ENCODE measurements at places on chromosomes 5 and 9.

DNA sequence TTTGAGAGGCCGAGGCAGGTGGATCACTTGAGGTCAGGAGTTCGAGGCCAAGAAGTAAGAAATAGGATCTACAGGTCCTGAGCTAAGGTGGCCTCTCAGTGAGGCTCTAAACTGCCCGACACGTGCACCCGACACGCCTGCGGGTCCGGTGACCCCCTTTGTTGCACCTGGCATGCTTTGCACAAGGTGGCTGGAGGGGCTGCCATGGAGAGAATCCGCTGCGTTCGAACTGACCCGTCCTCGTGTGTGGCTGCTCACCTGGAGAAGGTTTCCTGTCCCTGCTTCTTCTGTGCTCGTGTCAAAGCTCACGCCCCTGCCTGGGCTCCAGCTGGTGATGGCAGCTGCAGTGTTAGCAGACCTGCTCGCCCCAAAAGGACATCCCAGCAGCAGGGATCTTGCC is 5.7 kb upstream of the OLFM1 start:
- DNase-seq, result no peak

DNA sequence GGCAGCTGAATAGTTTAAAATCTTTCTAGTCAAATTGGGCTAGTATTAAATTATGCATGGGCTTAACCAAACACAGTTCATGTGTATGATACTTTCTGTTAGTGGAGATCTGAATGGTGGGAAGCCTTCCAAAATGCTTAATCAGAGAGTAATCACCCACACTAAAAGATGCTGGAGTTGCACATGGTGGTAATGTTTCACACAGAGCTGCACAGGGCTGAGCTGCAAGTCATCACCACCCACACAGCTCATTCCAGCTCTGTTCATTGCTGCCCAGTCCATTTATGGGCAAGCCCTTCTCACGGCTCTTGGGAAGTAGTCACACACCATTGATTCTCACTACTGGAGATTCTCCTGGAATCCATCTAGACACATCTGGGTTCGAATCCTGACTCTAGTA is 351.5 kb upstream of the KCNN2 start:
- no peak for DNase-seq

DNA sequence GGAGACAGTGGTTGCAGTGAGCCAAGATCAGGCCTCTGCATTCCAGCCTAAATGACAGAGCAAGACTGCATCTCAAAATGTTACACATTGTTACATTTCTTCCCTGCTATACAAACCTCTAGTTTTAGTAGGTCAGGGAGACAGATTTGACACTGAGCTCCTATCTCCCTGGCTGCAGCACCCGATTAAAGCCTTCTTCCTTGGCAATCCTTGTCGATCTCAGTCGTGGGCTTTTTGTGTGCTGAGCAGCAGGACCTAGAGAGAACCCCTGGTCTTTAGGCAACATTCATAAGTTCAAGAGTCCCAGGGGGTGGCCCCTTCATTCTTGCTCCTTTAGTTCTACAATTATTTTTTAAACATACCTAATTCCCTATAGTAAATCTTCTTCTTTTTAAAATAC is 13.0 kb downstream of the SERINC5 start:
- no peak for DNase-seq

DNA sequence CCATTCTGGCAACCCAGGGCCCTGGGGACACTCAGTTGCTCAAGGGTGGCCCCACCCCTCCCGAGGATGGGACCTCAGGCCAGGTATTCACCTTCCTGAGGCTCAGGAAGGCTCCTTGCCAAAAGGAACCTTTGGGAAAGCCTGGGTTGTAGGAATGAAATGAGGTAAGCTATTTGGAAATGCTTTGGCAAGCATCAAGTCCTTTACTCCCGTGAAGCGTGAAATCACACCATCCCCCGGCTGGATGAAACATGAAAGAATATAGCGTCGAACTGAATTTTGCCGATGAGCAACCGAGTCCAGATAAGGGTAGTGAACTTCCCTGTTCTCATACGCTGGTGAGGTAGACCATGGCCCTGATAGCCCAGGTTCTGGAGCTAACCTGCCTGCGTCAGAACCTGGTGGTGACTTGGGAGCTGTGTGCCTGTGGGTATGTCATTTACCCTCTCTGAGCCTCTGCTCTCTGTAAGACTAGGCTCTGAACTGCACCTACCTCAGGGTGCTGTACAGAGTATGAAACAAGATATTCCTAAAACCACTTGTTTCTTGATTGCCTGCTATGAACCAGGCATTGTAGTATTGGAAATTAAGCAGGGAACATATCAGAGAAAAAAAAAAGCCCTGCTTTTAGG is 105.3 kb upstream of the BOD1 start:
- no peak for DNase-seq

- no peak for DNase-seq
Measured at GRCh38 chr9:32926911-32927310, 74.5 kb downstream of the APTX start.

GRCh38 chr9:72856972-72857623 is 95.8 kb downstream of the ALDH1A1 start:
- no peak for DNase-seq

DNA sequence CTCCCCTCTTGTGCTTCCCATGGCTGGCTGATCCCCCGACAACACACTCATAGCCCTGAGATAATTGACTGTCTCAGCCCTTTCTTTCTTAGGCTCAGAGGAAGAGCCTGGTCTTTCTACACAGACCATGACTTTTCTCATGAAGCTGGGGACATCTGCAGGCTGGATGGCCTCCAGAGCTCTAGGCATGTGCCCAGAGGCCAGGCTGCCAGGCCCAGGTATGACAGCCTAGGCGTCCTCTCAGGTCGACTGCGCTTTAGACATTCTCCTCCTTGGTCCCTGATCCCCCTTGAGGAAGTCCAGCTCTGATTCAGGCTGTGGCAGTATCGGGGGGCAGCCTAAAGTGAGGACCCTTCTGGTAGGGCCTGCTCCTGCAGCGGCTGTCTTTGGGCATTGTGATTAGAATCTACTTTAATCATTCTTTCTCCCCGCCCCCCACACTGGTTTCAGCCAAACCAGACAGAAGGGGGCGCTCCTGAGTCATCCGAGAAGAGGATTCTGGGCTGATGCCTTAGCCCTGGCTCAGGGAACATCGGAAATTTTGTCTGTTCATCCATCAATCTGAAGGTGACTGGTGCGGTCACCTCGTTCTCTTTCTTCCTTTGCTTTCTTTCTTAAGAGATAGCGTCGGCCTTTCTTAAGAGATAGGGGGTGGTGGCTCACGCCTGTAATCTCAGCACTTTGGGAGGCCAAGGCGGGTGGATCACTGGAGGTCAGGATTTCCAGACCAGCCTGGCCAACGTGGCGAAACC is 66.5 kb upstream of the HSPA9 start:
- peak; percentile 58 for DNase-seq

DNA sequence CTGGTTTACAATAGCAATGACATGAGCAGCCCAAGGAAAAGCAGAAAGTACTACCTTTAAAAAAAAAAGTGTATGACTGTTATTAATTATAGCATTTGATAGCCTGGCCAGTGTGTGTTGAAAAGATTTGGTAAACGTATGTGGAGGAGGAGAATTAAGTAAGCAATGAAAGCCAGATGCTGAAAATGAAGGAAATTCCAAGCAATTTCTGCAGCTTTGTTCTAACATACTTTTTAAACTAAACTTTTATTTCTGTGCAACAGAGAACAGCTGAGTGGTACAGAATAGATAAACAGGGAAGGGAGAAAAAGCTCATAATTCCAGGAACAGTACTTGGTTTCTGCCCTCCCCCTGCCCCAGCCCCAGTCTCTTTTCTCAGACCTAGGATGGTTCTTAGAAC is 252.6 kb downstream of the ADAMTSL1 start:
- DNase-seq, result no peak

- DNase-seq, result no peak
Measured at GRCh38 chr9:21982861-21983560, 11.2 kb downstream of the CDKN2A start.

DNA sequence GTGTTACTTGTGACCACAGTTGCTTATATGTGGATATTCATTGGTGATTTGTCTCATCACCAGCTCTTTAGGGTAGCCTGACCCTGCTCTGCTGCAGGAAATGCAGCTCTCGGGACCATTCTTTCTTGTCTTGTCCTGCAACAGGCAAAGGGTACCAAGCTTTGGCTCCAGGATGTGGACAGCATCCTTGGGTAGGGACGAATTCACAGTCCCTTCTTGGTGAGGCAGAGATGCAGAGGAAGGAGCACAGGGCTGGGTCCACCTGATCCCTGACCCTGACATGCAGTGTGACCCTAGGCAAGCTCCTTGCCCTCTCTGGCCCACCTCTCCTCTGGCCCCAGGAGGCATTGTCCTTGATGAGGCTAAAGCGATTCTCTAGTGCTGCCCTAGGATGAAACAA is 37.0 kb upstream of the SYNPO start:
- no peak for DNase-seq

- no peak for DNase-seq
Measured at GRCh38 chr5:131745703-131746102, 51.1 kb downstream of the FNIP1 start.

GRCh38 chr5:149028984-149029383 is 33.9 kb downstream of the SH3TC2 start:
- no peak for DNase-seq

DNA sequence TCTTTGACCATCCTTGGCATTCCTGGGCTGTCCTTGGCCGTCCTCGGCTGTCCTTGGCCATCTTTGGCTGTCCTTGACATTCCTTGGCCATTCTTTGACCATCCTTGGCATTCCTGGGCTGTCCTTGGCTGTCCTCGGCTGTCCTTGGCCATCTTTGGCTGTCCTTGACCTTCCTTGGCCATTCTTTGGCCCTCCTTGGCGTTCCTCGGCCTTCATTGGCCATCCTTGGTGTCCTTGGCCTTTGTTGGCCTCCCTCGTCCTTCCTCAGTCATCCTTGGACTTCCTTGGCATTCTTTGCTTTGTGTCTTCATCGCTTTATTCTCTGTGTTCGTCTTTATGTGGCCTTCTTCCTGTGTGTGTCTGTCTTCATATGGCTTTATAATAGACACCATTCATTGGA is 20.7 kb downstream of the NDUFS6 start:
- DNase-seq, result no peak

DNA sequence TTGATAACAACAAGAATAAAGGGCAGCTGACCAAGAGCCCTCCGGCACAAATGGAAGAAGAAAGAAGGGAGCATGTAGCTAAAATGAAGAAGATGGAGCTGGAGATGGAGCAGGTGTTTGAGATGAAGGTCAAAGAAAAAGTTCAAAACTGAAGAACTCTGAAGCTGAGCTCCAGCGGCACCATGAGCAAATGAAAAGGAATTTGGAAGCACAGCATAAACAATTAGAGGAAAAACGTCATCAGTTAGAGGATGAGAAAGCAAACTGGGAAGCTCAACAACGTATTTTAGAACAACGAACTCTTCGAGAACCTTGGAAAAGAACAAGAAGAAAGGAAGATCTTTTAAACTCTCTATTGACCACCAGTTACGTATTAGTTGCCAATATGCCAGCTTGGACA is 100.9 kb downstream of the GABBR2 start:
- no peak for DNase-seq

DNA sequence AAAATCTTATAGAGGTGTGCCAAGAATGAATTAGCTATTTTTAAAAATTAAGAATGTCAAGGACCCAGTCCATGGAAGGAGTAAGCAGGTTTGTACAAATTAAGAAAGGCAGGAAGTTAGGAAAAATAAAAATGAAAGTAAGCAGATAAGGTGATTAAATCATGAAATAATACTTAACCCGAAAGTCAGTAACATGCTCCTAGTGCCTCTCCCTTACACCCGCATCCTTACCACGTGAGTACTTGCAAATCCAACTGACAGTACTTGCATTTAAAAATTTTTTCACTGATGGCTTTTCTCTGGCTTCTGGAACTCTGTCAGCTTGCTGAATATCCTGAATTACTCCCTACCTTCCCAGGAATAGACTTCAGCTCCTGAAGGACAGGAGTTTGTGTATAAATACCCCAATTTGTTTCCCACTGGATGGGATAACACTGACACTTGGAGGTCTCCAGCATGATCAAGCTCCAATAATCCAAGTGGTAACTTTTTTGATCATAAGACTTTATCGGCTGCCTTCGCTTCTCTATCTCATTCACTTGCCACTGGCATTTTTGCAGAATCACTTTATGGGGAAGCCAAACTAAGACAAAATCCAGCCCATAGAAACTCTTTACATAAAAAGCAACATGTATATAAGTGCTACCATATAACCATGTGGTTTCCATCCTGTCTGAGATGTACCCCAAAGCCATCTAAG is 41.6 kb upstream of the RICTOR start:
- no peak for DNase-seq

DNA sequence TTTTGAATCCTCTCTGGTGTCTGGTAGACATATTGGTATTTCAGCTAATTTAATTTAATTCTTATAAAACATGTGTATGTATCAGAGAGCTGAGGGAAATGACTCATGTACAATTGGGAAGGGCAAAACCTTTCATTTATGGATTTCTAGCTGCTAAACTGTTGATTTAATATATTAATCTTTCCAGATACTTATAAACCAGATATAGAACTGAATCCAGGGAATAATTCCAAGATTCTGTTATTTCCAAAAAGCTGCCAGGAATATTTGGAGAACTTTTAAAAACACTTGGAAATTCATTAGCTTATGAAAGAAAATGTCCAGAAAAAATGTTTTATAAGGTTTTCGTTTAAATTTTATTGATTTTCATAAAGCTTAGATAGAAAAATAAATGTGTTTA is 295.5 kb downstream of the YTHDC2 start:
- no peak for DNase-seq

DNA sequence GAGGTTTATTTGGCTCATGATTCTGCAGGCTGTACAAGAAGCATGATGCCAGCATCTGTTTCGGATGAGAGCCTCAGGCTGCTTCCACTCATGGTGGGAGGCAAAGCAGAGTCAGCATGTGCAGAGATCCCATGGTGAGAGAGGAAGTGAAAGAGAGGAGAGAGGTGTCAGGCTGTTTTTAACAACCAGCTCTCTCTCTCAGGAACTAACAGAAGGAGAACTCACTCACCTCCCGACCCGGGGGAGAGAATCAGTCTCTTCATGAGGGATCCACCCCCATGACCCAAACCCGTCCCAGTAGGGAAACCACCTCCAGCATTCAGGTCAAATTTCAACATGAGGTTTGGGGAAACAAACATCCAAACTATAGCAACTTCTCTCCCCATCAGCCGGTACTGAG is 187.7 kb downstream of the ENC1 start:
- no peak for DNase-seq

GRCh38 chr9:126809068-126809467 is 4.2 kb downstream of the ZBTB43 start:
- DNase-seq, result no peak

DNA sequence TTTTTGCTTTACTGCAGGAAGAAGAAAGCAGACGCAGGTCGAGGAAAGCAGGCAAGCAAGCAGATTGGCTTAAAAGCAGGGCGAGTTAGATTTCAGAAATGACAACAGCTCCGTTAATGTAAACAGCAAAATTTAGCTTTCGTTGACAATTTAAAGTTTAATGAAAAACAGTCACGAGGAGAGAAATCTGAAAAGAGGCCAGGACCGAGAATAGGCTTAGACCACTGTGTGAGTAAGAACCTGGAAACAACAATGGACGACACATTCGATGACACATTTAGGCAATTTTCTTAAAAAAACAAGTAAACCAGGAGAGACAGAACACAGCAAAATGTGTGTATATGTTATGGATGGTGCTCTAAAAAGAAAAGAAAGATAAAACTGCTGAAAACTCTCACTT is 155.3 kb downstream of the ISOC1 start:
- DNase-seq, result no peak

- no peak for DNase-seq
Measured at GRCh38 chr9:6449645-6450044, 36.6 kb downstream of the UHRF2 start.

- DNase-seq, result no peak
Measured at GRCh38 chr9:107963246-107963645, 473.7 kb upstream of the KLF4 start.

GRCh38 chr5:121090822-121091221 is 626.7 kb downstream of the PRR16 start:
- no peak for DNase-seq
